ENCODE measurements at places on chromosomes 11 and 22.

DNA sequence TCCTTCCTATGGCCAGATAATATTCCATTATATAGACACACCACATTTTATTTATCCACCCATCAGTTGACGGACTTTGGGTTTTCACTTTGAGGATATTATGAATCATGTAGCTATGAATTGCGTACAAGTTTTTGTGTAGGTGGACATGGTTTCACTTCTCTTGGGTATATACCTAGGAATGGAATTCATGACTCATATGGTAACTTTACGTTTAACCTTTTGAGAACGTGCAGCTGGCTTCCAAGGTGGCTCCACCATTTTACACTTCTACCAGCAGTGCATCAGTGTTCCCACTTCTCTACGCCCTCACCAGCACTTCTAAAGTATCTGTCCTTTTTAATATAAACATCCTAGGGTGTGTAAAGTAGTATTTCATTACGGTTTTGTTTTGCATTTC, 112.0 kb downstream of the PLEKHA7 start:
- peak; percentile 32 for DNase-seq

GRCh38 chr11:122137078-122137793, 21.2 kb upstream of the BLID start:
- peak; percentile 85 for DNase-seq

GRCh38 chr11:12287374-12288211, 89.8 kb upstream of the PARVA start:
- DNase-seq, result peak; percentile 84

GRCh38 chr11:131932584-131933325, 562.3 kb downstream of the NTM start:
- no peak for DNase-seq
